ENCODE measurements at places on chromosomes 2 and 18.

- ATAC-seq = no peak
- no peak overlapping the region for H3K27ac ChIP-seq
- peaks cover 39% of the 10 kb centered on the region for H3K4me1 ChIP-seq
- no peaks in the 10 kb centered on the region for H3K27me3 ChIP-seq
These were observed 41.4 kb downstream of the WDR33 start for GRCh38 chr2:127769587-127769986.

DNA sequence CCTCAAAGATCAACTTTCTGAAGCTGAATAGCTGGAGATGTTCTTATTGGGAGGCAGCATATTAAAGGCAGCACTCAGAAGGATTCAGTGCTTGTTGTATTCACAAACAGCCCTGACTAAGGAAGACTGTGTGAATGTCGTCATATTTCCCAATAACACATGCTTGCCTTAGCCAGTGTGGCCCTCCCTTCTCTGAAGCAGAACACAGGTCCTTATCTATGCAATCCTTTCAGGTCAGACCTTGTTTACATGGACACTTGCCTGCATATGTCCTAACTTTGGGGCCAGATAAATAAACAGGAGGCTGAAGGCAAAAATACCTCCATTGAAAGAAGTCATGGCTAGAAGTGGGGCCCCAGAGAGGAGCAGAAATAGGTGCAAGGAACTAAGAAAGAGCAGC, 97.2 kb downstream of the SLC4A3 start:
- no peak overlapping the region for H3K4me3 ChIP-seq
- H3K27me3 ChIP-seq = no peaks in the 10 kb centered on the region
- H3K27ac ChIP-seq = no peak overlapping the region
- no peaks in the 10 kb centered on the region for H3K4me1 ChIP-seq

GRCh38 chr2:218711550-218711929, 905 bp downstream of the TTLL4 start:
- no peaks in the 10 kb centered on the region for H3K27me3 ChIP-seq
- no peaks in the 10 kb centered on the region for H3K36me3 ChIP-seq
- H3K27ac ChIP-seq = peak overlapping the region; percentile 92
- no peak for ATAC-seq
- H3K4me3 ChIP-seq = peak overlapping the region; percentile 78

DNA sequence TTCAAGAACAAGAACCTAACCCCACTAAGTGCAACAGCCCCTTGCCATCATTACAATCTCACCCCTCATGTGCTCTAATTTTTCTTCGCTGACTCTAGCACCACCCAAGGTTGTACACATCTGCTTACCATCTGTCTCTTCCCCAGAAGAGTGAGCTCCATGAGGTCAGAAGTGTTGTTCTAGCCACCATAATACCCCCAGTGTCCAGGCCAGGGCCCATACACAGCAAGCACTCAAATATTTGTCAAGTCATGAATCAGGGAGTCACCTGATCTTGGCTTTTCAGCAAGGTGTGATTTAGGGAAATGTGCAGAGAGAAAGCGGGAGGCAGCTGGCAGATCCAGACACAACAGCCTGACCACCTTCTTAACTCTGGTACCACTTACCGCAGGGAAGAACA, 5.7 kb downstream of the ERCC3 start:
- H3K4me3 ChIP-seq = no peak overlapping the region
- H3K36me3 ChIP-seq = no peaks in the 10 kb centered on the region
- peaks cover 12% of the 10 kb centered on the region for H3K4me1 ChIP-seq
- no peak overlapping the region for H3K27ac ChIP-seq
- H3K27me3 ChIP-seq = no peaks in the 10 kb centered on the region

GRCh38 chr2:234674781-234675201, 177.9 kb upstream of the ARL4C start:
- peaks cover 2% of the 10 kb centered on the region for H3K4me1 ChIP-seq
- H3K27me3 ChIP-seq = no peaks in the 10 kb centered on the region
- no peak for ATAC-seq
- H3K4me3 ChIP-seq = no peak overlapping the region

GRCh38 chr2:16142383-16143361, 202.3 kb downstream of the MYCN start:
- H3K27ac ChIP-seq = no peak overlapping the region
- H3K27me3 ChIP-seq = no peaks in the 10 kb centered on the region
- H3K4me3 ChIP-seq = no peak overlapping the region
- no peaks in the 10 kb centered on the region for H3K36me3 ChIP-seq
- no peak for ATAC-seq

- H3K4me1 ChIP-seq = no peaks in the 10 kb centered on the region
- no peaks in the 10 kb centered on the region for H3K36me3 ChIP-seq
- H3K27ac ChIP-seq = no peak overlapping the region
- peaks cover 20% of the 10 kb centered on the region for H3K27me3 ChIP-seq
These were observed 143.4 kb downstream of the TRIM43 start for GRCh38 chr2:95734976-95735890.

DNA sequence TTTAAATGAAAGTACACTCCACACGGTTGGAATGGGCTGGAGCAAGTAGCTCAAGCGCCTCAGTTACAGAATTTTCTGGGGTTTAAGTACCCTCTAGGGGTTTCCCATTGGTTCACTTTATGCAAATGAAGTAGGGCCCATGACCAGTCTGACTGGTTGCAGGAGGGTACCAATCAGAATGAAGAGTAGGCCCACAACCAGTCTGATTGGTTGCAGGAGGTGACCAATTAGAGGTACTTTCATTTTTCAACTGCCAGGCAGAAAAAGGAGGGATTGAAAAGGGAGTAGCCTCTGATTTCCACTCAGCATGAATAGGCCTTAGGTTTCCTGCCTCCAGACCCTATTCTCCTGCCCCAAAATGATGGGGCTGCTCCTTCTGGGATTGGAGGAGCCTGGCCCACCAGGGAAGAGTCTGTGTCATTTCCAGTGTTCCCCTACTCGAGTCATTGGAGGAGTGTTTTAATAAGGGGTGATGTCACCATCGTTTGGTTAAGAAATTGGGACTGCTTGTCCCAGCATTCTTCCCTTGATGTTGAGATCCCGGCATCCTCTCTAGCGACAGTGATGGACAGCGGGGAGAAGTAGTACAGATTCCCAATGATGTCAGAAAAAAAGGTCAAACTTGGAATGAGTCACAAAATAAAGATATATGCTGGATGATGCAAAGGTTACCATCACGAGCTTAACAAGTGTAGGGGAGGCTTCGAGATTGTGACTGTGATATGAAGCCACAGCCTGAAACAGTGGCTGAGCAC, 210.4 kb downstream of the SH3BP4 start:
- no peaks in the 10 kb centered on the region for H3K36me3 ChIP-seq
- H3K4me3 ChIP-seq = no peak overlapping the region
- H3K4me1 ChIP-seq = no peaks in the 10 kb centered on the region
- ATAC-seq = no peak
- peaks cover 40% of the 10 kb centered on the region for H3K27me3 ChIP-seq

DNA sequence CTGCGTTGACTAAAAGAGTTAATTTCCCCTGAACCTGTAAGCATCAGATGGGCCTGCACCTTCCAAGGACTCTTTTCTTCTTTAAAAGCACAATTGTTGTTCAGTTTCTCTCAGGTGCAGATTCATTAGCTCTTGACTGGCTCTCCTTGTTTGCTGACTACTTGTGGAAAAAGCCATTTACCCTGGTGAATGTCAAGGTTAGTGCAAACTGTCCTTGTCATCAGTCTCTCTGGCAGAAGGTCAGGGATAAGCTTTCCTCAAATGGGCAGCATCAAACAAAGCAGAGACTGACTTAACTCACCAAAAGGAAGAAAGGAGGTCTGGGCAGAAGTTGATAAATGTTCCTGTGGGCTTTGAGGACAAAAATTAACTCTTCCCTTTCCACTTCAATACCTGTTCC, 922.7 kb downstream of the BCL11A start:
- no peak overlapping the region for H3K27ac ChIP-seq
- H3K27me3 ChIP-seq = no peaks in the 10 kb centered on the region
- H3K36me3 ChIP-seq = no peaks in the 10 kb centered on the region
- no peak for ATAC-seq
- no peak overlapping the region for H3K4me3 ChIP-seq
- no peaks in the 10 kb centered on the region for H3K4me1 ChIP-seq

- H3K36me3 ChIP-seq = no peaks in the 10 kb centered on the region
- H3K27me3 ChIP-seq = no peaks in the 10 kb centered on the region
- no peak overlapping the region for H3K27ac ChIP-seq
These were observed 95.4 kb downstream of the LAMA1 start for GRCh38 chr18:7021994-7022840.

DNA sequence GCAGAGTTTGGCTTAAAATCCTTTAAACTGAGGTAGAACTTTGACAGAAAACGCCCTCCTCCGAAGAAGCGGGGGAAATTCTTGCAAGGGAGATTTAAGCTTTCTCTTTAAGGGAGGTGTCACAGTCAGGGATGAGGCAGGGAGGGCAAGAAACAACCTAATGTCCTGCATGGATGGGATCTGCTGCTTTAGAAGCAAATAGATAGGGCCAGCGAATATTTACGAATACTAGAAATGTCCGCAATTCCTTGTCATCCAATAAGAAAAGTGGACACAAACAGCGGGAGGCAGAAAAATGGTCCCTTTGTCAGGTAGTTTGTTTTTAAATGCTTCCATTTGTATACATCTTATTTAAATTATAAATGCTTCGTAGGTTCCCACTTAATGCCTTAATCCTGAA, 12.0 kb downstream of the MEIS1 start:
- peak overlapping the region; percentile 95 for H3K27ac ChIP-seq
- no peaks in the 10 kb centered on the region for H3K36me3 ChIP-seq
- no peaks in the 10 kb centered on the region for H3K27me3 ChIP-seq
- no peak for ATAC-seq
- peaks cover 55% of the 10 kb centered on the region for H3K4me1 ChIP-seq

- peaks cover 57% of the 10 kb centered on the region for H3K27me3 ChIP-seq
- no peaks in the 10 kb centered on the region for H3K4me1 ChIP-seq
- H3K27ac ChIP-seq = no peak overlapping the region
- no peaks in the 10 kb centered on the region for H3K36me3 ChIP-seq
These were observed 25.3 kb upstream of the STEAP3 start for GRCh38 chr2:119198240-119198840.

DNA sequence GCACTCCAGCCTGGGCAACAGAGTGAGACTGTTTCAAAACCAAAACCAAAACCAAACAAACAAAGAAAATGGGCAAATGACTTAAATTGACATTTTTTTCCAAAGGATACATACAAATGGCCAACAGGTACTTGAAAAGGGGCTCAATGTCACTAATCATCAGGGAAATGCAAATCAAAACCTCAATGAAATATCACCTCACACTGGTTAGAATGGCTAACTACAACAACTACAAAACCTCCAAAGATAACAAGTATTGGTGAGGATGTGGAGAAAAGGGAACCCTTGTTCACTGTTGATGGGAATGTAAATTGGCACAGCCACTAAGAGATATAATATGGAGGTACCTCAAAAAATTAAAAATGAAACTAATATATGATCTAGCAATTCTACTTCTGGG, 213.2 kb upstream of the HS6ST1 start:
- no peak for ATAC-seq
- no peaks in the 10 kb centered on the region for H3K4me1 ChIP-seq
- H3K4me3 ChIP-seq = no peak overlapping the region
- H3K27ac ChIP-seq = no peak overlapping the region
- no peaks in the 10 kb centered on the region for H3K36me3 ChIP-seq

GRCh38 chr2:78439122-78439521, 586.4 kb upstream of the REG3G start:
- no peaks in the 10 kb centered on the region for H3K27me3 ChIP-seq
- ATAC-seq = no peak
- H3K27ac ChIP-seq = no peak overlapping the region
- H3K36me3 ChIP-seq = no peaks in the 10 kb centered on the region
- H3K4me1 ChIP-seq = no peaks in the 10 kb centered on the region

- peaks cover 6% of the 10 kb centered on the region for H3K27me3 ChIP-seq
- no peaks in the 10 kb centered on the region for H3K4me1 ChIP-seq
- no peak overlapping the region for H3K27ac ChIP-seq
- no peak overlapping the region for H3K4me3 ChIP-seq
These were observed 34.9 kb upstream of the DYNC1I2 start for GRCh38 chr2:171652416-171652785.

- H3K27ac ChIP-seq = no peak overlapping the region
- H3K36me3 ChIP-seq = no peaks in the 10 kb centered on the region
- H3K27me3 ChIP-seq = no peaks in the 10 kb centered on the region
- no peaks in the 10 kb centered on the region for H3K4me1 ChIP-seq
These were observed 589.4 kb upstream of the SOX11 start for GRCh38 chr2:5102823-5103222.

DNA sequence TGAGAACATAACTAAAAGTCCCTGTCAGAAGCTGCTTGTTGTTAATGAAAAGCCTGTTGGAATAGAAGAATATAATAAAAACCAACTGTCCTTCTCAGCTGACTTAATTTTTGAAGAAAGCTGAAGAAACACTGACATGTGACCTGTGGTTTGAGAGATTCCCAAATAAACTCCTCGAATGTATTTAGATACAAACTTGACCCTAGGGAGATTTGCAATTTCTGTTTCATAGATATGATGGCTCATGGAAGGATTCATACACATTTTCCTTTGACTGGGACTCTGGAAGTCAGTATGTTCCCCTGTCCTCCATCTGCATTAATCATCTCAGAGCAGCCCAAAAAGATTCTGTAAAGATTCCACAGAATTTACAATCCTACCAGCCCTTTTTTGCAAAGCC, 195.1 kb downstream of the TMEM247 start:
- no peaks in the 10 kb centered on the region for H3K36me3 ChIP-seq
- no peak overlapping the region for H3K4me3 ChIP-seq
- ATAC-seq = no peak
- H3K4me1 ChIP-seq = no peaks in the 10 kb centered on the region

- no peak overlapping the region for H3K27ac ChIP-seq
- no peak overlapping the region for H3K4me3 ChIP-seq
- no peak for ATAC-seq
- no peaks in the 10 kb centered on the region for H3K4me1 ChIP-seq
- H3K36me3 ChIP-seq = no peaks in the 10 kb centered on the region
These were observed 79.2 kb upstream of the MYO3B start for GRCh38 chr2:170098626-170099312.

- peak overlapping the region; percentile 74 for H3K4me3 ChIP-seq
- ATAC-seq = no peak
- H3K27me3 ChIP-seq = no peaks in the 10 kb centered on the region
- H3K4me1 ChIP-seq = peaks cover 13% of the 10 kb centered on the region
These were observed 1.3 kb upstream of the UBE2E3 start for GRCh38 chr2:180978903-180979748.

- H3K27me3 ChIP-seq = no peaks in the 10 kb centered on the region
- no peak overlapping the region for H3K27ac ChIP-seq
- peaks cover 14% of the 10 kb centered on the region for H3K4me1 ChIP-seq
These were observed 74.6 kb downstream of the AGAP1 start for GRCh38 chr2:235568431-235568830.

GRCh38 chr18:2451556-2451955, 119.7 kb downstream of the METTL4 start:
- no peaks in the 10 kb centered on the region for H3K36me3 ChIP-seq
- ATAC-seq = no peak
- H3K27me3 ChIP-seq = no peaks in the 10 kb centered on the region
- H3K4me3 ChIP-seq = no peak overlapping the region
- no peak overlapping the region for H3K27ac ChIP-seq

GRCh38 chr2:196513796-196514526, 125.6 kb upstream of the CCDC150 start:
- no peak for ATAC-seq
- H3K4me3 ChIP-seq = no peak overlapping the region
- H3K4me1 ChIP-seq = no peaks in the 10 kb centered on the region

- H3K36me3 ChIP-seq = peaks cover 97% of the 10 kb centered on the region
- no peak overlapping the region for H3K4me3 ChIP-seq
- no peak overlapping the region for H3K27ac ChIP-seq
- no peak for ATAC-seq
- no peaks in the 10 kb centered on the region for H3K4me1 ChIP-seq
These were observed 40.6 kb downstream of the IWS1 start for GRCh38 chr2:127485694-127486071.

GRCh38 chr2:88615822-88616221, 11.4 kb downstream of the EIF2AK3 start:
- ATAC-seq = no peak
- no peaks in the 10 kb centered on the region for H3K4me1 ChIP-seq
- H3K27me3 ChIP-seq = no peaks in the 10 kb centered on the region
- H3K4me3 ChIP-seq = no peak overlapping the region
- H3K27ac ChIP-seq = no peak overlapping the region

Measured in gastroesophageal sphincter (tissue), 4 donors.